Upper lobe of right lung (tissue), 1 donor: ENCODE measurements at places on chromosomes 5 and 9. TPM values are rescaled to one million over a fixed set of nuclear protein-coding genes. Genes with fewer than 3 reads are reported as not detected.

DNA sequence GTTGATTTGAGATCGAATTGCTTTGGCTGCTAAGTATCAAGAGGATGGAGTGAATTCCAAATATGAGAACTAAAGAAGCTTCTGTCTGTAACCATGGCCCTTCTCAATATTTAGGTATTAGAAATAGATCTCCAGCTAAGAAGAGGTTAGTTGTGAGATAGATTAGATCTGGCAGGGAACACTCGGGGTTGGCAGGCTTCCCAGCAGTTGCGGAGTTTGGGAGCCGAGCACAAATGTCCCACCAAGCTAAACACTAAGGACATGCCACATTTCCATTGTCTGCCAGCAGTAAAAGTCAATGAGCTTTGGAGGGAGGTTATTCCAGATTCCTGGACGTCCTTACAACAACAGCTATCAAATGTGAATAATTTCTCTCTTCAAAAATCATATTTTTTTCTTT lies 85.8 kb downstream of the TAF11L14 start:
- H3K36me3 ChIP-seq: no peaks in the 10 kb centered on the region
- no peak for DNase-seq
- no peak overlapping the region for H3K4me3 ChIP-seq
- no peaks in the 10 kb centered on the region for H3K27me3 ChIP-seq
- H3K4me1 ChIP-seq: no peaks in the 10 kb centered on the region
- H3K27ac ChIP-seq: no peak overlapping the region

GRCh38 chr5:6399980-6400910 lies 21.9 kb upstream of the MED10 start:
- no peak overlapping the region for H3K27ac ChIP-seq
- H3K4me3 ChIP-seq: no peak overlapping the region
- no peaks in the 10 kb centered on the region for H3K27me3 ChIP-seq
- DNase-seq: no peak
- H3K4me1 ChIP-seq: no peaks in the 10 kb centered on the region
- no peaks in the 10 kb centered on the region for H3K36me3 ChIP-seq

DNA sequence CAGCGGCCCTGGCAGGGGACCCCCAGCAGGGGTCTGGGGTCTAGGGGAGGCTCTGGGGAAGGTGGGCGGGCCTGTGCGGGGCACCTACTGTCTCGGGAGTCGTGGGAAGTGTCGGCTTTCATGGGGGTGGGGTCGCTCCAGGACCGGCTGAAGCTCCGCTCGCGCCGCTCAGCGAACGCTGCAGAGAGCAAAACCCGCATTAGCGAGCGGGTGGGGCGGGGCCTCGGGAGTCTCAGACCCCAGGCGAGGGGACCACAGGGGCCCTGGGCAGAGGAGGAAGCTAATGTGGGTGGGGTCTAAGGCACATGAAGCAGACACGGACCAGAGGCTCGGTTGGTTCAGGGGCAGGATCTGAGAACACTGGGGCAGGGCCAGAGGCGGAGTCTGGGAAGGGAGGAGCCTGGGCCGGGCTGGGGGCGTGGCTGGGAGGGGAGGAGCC lies 5.5 kb downstream of the NSMF start:
- H3K27ac ChIP-seq: no peak overlapping the region
- peak overlapping the region; percentile 40 for H3K4me3 ChIP-seq
- DNase-seq: peak; percentile 89

- no peak overlapping the region for H3K4me3 ChIP-seq
- H3K36me3 ChIP-seq: no peaks in the 10 kb centered on the region
- no peak overlapping the region for H3K27ac ChIP-seq
- no peaks in the 10 kb centered on the region for H3K27me3 ChIP-seq
- no peaks in the 10 kb centered on the region for H3K4me1 ChIP-seq
These were observed 98.4 kb downstream of the FGF1 start for GRCh38 chr5:142587354-142587965.

- H3K4me3 ChIP-seq: no peak overlapping the region
- no peaks in the 10 kb centered on the region for H3K36me3 ChIP-seq
- no peaks in the 10 kb centered on the region for H3K27me3 ChIP-seq
- no peaks in the 10 kb centered on the region for H3K4me1 ChIP-seq
These were observed 570.9 kb upstream of the GRIN3A start for GRCh38 chr9:102309379-102309778.

GRCh38 chr5:115180165-115180709 lies 10.5 kb upstream of the TRIM36 start:
- H3K4me3 ChIP-seq: peak overlapping the region; percentile 46
- peaks cover 15% of the 10 kb centered on the region for H3K4me1 ChIP-seq
- peaks cover 85% of the 10 kb centered on the region for H3K27me3 ChIP-seq
- peak; percentile 71 for DNase-seq
- no peak overlapping the region for H3K27ac ChIP-seq

DNA sequence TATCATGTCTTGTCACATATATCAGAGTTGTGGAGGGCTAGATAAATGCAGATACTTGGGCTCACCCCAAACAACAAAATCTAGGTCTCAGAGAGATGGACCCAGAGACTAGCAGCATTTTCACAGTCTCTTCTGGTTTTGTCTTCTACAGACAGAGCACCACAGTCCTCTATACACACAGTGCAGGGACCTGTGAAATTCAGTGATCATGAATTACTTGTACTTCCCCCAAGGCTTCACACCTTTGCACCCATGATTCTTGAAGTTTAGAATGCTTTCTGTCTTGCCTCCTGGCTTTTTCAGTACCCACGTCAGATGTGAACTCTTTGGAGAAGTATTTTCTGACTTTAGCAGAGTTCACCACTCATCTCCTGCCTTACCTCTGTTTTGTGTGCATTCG lies 371.5 kb upstream of the PRR16 start:
- H3K27ac ChIP-seq: no peak overlapping the region
- H3K4me1 ChIP-seq: no peaks in the 10 kb centered on the region
- H3K36me3 ChIP-seq: no peaks in the 10 kb centered on the region
- no peak for DNase-seq
- no peak overlapping the region for H3K4me3 ChIP-seq

GRCh38 chr9:25681266-25681665 lies 3.0 kb upstream of the TUSC1 start:
- peaks cover 9% of the 10 kb centered on the region for H3K4me1 ChIP-seq
- DNase-seq: no peak
- no peak overlapping the region for H3K4me3 ChIP-seq

DNA sequence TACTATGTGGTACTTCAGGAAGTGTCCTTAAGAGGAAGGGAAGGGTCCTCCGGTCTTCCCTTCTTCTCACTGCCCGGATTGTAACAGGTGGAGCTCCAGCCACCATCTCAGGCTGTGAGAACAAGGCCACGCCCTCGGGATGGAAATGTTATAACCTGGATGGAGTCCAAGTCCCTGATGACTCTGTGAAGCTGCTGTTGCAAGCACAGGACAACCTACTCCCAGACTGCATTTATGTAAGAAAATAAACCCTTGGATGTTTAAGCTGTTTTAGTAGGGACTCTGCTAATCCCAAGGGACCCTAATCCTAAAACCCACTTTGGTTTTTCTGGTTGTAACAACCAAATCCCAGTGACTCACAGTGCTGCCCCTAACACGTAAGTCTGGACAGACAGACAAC lies 221.6 kb downstream of the ACTL7B start:
- no peak for DNase-seq
- no peaks in the 10 kb centered on the region for H3K36me3 ChIP-seq
- no peaks in the 10 kb centered on the region for H3K27me3 ChIP-seq
- no peak overlapping the region for H3K27ac ChIP-seq
- H3K4me3 ChIP-seq: no peak overlapping the region

DNA sequence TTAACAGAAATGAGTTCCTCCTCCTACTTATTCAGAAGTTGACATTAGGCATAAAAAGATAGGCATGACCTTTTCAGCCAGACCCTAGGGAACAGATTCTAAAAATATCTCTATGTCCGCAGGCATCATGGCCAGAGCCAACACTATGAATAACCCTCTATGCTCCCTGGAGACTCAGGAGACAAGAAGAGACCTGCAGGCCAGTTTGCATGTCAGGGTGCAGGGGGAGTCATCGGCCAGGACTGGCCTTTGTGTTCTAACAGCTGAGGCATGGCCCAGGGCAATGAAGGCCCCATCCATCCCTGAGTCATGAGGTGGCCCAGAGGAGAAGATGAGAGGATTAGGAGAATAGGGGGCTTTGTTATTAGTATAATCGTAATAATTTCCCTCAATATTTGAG lies 93.8 kb downstream of the TMEM215 start:
- H3K27ac ChIP-seq: no peak overlapping the region
- H3K4me1 ChIP-seq: no peaks in the 10 kb centered on the region

GRCh38 chr9:128008171-128008570 lies 27.4 kb upstream of the EEIG1 start:
- no peaks in the 10 kb centered on the region for H3K27me3 ChIP-seq
- no peak for DNase-seq
- no peaks in the 10 kb centered on the region for H3K36me3 ChIP-seq
- H3K4me3 ChIP-seq: no peak overlapping the region
- H3K4me1 ChIP-seq: peaks cover 31% of the 10 kb centered on the region

DNA sequence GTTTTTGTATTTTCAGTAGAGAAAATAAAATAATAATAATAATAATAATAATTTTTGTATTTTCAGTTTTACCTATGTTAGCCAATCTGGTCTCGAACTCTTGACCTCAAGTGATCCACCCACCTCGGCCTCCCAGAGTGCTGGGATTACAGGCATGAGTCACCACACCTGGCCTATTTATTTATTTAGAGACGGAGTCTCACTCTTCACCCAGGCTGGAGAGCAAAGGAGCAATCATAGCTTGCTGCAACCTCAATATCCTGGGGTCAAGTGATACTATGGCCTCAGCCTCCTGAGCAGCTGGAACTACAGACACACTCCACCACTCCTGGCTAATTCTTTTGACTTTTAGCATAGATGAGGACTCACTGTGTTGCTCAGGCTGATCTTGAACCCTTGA lies 167.5 kb downstream of the TLE1 start:
- DNase-seq: no peak
- no peaks in the 10 kb centered on the region for H3K4me1 ChIP-seq

DNA sequence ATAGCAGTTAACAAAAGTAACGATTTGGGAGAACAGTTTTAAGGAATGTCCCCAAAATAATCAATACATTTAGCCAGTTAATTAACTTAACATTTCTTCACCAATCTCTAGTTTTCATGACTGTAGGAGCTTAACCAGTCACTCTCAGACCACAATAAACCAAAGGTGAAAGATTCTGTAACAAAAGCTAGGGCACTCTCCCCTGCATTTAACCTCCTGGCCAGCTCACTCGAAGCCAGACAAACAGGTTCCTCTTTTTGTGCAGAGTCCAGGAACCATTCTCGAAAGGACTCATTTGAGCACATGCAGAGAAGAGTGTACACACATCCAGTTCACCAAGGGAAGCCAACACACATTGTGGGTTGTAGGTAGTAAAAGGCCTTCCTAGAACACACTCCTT lies 6.5 kb downstream of the IL7R start:
- no peaks in the 10 kb centered on the region for H3K4me1 ChIP-seq
- H3K27ac ChIP-seq: no peak overlapping the region
- H3K4me3 ChIP-seq: peak overlapping the region; percentile 42

- no peaks in the 10 kb centered on the region for H3K27me3 ChIP-seq
- no peaks in the 10 kb centered on the region for H3K36me3 ChIP-seq
- no peak for DNase-seq
- H3K4me1 ChIP-seq: no peaks in the 10 kb centered on the region
- no peak overlapping the region for H3K27ac ChIP-seq
- no peak overlapping the region for H3K4me3 ChIP-seq
These were observed 300.0 kb downstream of the KIF4B start for GRCh38 chr5:155313518-155313917.

DNA sequence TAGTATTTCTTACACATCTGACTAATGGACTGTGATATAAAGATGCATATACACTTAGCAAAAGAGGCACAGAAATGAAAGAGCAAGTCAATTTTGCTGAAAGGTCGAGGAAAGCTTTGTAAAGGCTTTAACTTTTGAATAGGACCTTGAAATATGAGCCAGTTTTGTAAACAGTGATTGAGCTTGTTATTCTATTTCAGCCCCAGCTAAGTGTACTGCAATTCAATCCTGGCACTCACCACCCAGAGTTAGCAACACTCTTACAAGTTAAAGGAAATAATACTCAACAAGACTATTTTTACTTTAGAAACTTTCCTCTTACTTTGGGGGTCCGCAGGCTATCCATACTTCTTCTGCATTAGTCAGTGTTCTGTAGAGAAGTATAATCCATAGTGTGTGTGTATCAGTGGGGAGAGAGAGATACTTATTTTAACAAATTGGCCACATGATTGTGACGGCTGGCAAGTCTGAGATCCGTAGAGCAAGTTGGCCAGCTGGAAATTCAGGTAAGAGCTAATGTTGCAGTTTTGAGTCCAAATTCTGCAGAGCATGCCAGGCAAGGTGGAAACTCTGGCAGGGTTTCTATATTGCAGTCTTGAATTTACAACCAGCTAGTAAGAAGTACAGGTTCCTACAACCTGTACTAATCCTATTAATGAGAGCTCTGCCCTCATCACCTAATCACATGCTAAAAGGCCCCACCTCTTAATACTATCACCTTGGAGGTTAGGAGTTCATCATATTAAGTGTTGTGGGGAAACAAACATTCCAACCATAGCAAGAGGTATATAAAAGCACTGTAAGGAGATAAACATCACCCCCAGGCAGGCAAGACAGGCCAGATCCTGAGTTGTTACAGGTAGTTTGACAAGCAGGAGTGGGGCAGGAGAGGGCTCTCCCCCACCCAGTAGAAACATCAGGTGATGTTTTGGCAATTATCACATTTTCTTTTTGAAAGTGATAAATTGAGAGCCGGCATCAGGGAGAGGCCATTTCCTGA lies 33.6 kb downstream of the IL7R start:
- no peak overlapping the region for H3K4me3 ChIP-seq
- H3K36me3 ChIP-seq: no peaks in the 10 kb centered on the region
- no peaks in the 10 kb centered on the region for H3K27me3 ChIP-seq
- no peak for DNase-seq
- H3K27ac ChIP-seq: no peak overlapping the region

DNA sequence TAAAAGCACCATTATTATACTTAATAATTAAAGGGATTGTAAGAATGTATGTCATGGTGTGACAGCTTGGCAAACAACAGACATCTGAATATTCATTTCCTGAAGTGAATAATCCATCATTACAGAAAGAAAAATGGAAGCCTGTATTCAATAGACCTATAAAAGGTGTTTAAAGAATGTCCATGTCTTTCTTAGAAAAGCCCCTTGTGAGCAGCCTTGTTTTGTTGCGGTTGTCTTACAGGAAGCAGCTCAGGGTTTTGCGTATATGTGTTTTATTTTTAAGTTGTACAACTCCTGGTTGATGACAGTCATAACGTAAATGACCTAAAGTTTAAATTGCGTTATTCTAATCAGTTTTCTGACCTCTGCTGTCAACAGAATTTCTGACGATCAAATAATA lies 53.8 kb downstream of the CAST start:
- H3K27me3 ChIP-seq: no peaks in the 10 kb centered on the region
- H3K4me3 ChIP-seq: no peak overlapping the region
- DNase-seq: no peak
- H3K27ac ChIP-seq: peak overlapping the region; percentile 86
- H3K36me3 ChIP-seq: no peaks in the 10 kb centered on the region

CARTPT gene
- not detected for total RNA-seq

OTP gene
- total RNA-seq: not detected

FGF1 gene
- 1.8 TPM for total RNA-seq

OR2S2 gene
- not detected for total RNA-seq

GHR gene
- 6.6 TPM for total RNA-seq

PCDHGA10 gene
- total RNA-seq: 6.2 TPM

MAN1B1 gene
- total RNA-seq: 39.4 TPM

SNCB gene
- total RNA-seq: not detected

OLFM1 gene
- 26.0 TPM for total RNA-seq

FOXD4 gene
- 0.75 TPM for total RNA-seq

PCDHB6 gene
- total RNA-seq: 0.75 TPM
